ENCODE measurements at places on chromosomes 3 and 15.

DNA sequence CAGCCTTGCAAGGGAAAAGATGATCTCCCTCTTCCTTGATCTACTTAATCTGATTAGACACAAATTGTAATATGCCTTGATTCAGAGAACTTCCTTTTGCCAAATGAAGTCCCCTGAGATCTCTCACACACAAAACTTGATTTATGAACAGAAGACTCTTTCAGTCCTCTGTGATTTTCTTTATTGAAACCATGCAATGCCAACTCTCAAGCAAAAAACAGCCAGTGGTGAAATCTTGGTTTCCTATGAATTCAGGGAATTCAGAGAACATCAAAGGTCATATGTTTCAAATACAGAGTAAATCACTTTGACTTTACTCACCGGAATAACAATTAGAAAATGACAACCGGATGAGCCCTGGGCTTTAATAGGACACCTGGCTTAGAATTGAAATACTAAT, 211.7 kb downstream of the ABHD5 start:
- no peak for DNase-seq

DNA sequence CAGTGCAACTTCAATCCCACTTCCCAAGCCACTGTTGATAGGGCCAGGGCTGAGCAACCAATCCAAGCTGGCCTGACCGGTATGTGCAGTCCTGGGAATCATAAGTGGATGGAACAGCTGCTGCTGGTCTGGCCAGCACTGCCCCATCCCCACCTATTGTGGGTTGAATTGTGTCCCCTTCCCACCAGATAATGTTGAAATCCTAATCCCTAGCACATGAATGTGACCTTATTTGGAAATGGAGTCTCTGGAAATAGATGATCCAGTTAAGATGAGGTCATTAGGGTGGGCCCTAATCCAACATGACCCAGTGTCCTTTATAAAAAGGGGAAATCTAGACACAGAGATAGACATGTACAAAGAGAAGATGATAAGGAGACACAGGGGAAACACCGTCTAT, 13.7 kb upstream of the PDIA5 start:
- DNase-seq: no peak

DNA sequence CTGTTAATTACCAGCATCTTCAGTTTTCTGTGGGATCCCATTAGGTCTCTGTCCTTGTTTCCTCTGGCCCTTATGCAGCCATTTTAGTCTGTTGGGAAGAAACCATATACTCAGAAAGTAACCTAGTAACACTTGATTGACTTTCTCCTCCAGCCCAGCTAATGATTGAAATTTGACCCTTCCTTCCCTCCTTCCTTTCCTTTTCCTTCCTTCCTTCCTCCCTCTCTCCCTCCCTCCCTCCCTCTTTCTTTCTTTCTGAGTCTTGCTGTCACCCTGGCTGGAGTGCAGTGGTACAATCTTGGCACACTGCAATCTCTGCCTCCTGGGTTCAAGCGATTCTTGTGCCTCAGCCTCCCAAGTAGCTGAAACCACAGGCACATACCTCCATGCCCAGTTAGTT, 5.9 kb upstream of the ZNF620 start:
- DNase-seq: no peak

DNA sequence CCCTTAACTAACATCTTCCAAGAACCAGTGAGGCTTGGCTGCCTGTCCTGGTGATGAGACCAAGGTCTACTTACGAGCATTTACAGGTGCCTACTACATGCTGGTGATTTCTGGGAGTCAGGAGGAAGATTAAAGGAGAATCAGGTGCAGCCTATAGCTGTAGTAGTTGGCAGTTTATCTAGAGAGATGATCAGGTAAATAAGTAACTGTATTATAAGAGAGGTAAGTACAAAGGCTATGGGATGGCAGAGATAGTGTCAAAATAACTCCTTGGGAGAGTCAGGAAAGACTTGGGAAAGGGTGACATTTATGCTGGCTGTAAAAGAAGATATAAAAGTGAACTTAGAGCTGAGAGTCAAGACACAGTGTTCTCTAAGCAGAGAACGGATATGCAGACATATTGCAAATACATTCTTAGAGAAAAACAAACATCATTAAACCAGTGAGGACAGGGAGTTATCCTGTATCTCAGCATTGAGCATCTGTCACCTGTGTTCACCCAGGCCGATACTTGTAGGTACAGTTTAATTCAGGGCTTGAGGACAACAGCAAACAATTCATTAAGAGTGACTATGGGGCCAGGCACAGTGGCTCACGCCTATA, 49.7 kb upstream of the ACP3 start:
- DNase-seq: no peak

DNA sequence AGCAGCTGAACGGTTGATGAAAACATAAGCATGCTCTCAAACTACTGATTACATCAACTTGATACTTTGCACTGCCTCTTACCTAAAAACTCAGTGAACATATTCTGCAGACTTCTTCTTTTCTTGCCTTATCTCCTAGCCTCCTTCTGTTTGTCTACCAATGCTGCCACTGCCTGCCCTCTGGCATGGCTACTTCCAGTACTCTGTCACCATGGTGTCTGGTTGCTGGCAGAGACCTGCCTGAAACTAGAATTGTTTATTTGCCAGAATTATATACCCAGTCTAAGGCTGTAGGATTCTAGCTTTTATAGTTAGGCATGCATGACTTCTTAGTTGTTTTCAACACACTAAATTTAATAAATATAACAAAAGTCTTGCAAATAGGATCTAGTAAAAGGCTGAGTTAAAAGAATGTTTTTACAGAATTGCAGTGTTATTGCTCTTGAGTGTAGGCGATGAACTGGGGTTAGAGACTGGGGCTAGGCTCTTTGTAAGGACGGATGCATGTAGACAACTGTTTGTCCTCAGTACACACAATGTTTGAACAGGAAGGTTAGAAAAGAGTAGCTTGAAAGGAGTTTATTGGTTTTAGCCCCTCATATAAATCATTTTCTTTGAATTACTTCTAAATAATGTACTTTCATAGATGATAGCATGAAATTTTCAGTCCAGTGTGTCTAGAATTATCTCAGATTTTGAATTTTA, 116.3 kb downstream of the KCNAB1 start:
- DNase-seq: no peak

Data from ovary (tissue), 10 donors.